ENCODE measurements at places on chromosomes 3 and 15.

DNA sequence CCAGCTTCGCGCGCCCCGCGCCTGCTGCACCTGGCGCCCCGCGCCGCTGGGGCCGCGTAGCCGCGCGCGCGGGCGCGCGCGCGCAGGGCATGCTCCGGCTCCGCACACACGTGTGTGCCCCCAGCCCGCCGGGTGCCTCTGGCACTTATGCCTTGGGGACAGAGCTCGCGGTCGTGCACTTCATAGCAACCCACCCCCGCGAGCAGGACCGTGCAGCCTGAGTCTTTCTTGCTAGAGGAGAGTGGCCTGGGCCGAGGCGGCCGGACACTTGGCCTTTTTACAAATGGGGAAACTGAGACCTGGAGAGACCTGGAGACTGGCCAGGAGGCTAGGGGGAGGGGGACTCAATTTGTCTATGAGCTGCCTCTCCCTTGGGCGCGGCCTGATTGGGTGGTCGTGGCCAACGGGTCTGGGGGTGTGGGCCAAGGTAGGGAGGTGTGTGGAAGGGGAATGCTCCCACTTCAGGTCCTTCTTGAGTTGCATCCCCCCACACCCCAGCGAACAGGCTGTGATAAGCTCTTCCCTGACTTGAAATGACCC, 562 bp downstream of the NBEAL2 start:
- no peak for DNase-seq

GRCh38 chr3:14634763-14635400, 16.7 kb upstream of the CCDC174 start:
- DNase-seq = no peak

DNA sequence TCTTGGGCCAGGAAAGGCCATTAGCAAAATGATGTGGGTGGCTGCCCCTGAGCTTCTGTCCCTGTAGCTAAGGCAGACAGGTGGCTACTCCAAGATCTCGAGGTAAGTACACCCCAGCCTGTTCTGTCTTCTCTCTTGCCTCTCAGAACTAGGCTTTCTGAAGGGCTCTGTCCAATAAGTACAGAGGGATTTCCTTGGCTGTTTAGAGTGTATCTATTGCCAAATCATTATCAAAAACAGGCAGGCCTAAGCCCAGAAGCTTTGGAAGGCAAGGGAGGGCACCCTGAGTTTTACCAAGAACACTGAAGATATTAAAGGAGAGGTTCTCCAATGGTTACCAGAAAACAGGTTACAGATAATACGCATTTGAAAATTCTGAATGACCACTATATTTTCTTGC, 156.6 kb downstream of the MYRIP start:
- no peak for DNase-seq

- DNase-seq = no peak
Measured at GRCh38 chr3:25861566-25861965, 71.7 kb downstream of the OXSM start.

DNA sequence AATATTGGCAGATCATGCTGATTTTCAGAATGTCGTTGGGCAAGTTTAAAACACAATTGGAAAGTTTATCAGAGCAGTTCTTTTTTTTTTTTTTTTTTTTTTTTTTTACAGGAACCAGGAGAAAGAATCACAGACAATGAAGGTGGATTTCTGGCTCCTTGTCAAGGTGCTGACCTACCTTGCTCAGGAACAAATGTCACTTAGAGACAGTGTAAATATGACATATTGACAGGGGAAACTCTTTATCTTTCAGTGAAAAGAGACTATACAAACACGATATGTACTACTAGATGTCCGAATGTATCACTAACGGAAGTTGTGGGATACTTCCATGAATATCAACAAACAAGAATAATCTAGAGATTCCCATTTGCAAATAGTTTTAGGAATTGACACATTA, 237.3 kb downstream of the FMN1 start:
- no peak for DNase-seq

DNA sequence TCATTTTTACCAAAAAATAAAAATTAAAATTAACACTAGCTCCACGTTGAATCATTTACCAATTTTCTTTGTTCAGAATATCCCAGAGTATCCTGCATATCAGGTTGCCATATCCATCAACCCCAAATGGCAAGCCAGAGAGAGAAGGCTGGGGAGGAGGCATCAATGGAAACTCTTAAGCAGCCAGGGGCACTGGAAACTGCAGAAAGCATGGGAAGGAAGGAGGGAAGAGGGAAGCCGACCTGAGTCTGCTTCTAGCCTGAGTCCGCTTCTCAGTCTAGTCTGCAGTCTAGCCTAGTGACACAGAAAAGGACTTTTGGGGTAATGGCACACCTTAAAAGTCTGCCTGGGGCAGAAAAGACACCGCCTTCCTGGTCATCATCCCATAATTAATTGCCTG, 1.6 kb upstream of the MTHFS start:
- DNase-seq = no peak

DNA sequence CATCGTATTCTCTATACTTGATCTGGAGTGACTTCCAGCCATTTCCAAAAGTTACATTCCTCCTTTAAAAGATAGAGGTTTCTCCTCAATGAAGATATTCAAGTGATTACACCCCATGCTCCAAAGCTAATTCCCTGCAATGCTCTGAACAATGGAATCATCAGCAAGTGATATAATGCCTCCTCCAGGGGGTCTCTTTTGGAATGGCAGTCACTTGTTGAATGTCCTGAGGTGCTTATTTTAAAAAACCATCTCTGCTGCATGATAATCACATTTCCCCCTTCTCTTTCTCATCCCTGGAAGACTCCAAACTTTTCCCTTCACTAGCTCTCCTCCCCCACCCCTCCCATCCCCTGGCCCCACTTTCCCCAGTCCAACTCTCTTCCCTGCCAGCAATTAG, 2.6 kb downstream of the LHFPL4 start:
- DNase-seq = no peak

DNA sequence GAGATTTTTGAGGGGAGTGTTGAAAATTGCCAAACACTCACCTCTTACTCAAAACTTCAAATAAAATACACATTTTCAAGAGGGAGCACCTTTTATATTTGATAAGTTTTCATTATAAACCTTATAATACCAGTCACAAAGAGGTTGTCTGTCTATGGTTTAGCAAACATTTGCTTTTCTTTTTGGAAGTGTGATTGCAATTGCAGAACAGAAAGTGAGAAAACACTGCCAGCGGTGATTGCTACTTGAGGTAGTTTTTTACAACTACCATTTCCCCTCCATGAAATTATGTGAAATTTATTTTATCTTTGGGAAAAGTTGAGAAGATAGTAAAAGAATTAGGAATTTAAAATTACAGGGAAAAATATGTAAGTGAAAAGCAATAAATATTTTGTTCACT, 20.1 kb downstream of the DIPK2A start:
- no peak for DNase-seq

DNA sequence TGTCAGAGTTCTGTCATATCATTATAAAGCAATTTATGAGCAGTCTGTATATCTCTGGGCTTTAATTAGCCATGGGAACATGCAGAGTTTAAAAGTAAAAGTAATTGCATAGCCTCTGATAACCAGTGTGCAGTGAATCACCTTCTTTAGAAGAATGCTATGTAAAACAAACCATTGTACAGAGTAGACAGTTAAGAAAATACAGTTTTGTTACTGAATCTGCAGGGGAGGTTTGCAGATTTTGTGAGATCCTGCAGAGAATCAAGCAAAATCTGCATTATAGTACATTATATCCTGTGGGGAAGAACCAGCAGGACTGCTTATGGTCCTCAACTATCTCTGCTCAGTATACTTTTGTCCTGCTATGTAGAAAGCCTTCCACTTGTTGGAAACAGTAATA, 396.2 kb upstream of the NAALADL2 start:
- no peak for DNase-seq

GRCh38 chr3:188283347-188283746, 129.4 kb downstream of the LPP start:
- no peak for DNase-seq

DNA sequence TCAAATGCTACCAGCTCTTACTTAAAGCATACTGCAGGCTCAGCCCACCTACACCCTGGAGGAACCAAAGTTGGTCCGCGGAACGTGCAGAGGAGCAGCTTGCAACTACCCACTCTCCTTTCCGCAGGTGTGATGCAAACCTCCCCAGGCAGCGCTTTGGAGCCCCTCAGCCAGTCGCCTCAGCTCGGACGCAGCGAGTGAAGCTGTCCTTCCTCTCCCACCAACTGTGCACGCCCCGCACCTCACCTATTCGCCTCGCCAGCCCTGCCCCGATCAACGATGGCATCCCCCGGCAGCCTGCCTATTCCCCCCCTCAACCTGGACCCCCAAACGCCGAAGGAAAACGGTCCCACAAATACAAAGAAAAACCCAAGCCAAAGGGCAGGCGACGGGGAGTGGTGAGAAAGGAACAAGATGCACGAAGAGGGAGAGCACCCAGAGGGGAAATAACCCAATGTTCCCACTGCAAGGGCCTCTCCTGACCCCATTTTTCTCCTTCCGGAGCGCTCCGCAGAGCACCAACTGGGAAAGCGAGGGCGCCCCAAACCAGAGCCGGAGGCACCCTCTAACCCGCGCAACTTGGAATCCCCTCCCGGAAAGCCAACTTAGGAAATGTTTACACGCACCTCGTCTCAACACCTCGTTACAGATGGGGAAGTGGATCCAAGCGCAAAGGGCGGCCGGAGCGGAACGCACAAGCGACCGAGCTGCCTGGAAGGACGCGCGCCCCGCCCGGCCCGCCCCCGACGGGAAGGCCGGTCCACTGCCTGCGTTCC, 665 bp downstream of the GLB1 start:
- DNase-seq = peak; percentile 14

- DNase-seq = no peak
Measured at GRCh38 chr15:89732451-89733172, 18.4 kb downstream of the MESP1 start.

DNA sequence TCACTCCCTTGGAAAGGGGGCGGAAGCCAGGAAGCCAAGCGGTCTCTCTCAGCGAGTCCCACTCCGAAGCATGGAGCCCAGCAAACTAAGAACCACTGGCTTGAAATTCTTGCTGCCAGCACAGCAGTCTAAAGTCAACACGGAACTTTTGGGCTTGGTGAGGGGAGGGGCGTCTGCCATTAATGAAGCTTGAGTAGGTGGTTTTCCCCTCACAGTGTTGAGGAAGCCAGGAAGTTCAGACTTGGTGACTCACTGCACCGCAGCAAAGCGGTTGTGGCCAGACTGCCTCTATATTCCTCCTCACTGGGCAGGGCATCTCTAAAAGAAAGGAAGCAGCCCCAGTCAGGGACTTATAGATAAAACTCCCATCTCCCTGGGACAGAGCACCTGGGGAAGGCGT, 665.4 kb upstream of the CBLB start:
- no peak for DNase-seq

DNA sequence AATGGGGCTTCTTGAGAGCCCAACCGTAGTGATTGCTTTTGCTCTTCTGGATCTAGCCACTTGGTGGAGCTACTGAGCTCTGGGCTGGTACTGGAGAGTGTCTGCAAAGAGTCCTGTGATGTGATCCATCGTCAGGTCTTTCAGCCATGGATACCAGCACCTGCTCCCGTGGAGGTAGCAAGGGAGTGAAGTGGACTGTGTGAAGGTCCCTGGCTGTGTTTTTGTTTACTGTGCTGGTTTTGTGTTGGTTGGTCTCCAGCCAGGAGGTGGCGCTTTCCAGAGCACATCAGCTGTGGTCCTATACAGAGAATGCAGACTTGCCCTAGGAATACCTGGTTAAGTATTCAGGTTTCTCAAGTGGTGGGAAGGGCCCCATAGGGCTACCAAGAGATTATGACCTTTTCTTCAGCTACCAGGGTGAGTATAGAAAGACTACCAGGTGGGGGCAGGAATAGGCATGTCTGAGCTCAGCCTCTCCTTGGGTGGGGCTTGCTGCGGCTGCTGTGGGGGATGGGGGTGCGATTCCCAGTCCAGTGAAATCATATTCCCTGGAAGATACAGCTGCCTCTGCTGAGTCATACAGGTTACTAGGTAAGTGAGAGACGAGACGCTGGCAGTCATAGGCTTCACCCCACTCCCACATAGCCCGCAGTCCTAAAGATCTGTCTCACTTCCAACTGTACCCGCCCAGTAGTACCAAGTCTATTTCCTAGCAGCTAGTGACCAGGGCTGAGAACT, 733.7 kb downstream of the ZNF385D start:
- DNase-seq = no peak

- no peak for DNase-seq
Measured at GRCh38 chr3:34294240-34294639, 495.8 kb downstream of the PDCD6IP start.

GRCh38 chr15:57327985-57328471, 48.3 kb upstream of the CGNL1 start:
- DNase-seq = no peak
